ENCODE measurements at places on chromosomes 4 and X.

DNA sequence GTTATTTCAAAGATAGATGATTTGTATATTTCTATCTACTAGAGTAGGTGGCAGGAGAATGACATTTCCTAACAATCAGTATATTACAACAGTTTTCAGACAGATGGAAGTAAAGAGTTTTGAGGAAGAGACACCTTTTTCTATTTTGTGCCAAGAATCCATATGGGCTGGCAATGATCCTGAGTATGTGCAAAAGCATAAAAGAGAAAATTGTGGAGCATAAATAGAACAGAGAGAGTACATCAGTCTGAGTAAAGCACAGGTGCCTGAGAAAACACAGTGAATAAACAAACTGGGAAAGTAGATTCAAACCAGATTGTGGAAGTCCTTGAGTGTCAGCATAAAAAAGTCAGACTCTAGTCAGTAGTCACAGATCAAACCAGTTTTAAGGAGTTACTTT, 96.8 kb upstream of the WDR44 start:
- DNase-seq, result no peak

- no peak for DNase-seq
Observed at GRCh38 chrX:22760513-22761057, 239.2 kb upstream of the DDX53 start.

- no peak for DNase-seq
Observed at GRCh38 chrX:72526534-72527508, 45.8 kb downstream of the HDAC8 start.

- no peak for DNase-seq
Observed at GRCh38 chrX:13485167-13485566, 84.2 kb upstream of the EGFL6 start.

DNA sequence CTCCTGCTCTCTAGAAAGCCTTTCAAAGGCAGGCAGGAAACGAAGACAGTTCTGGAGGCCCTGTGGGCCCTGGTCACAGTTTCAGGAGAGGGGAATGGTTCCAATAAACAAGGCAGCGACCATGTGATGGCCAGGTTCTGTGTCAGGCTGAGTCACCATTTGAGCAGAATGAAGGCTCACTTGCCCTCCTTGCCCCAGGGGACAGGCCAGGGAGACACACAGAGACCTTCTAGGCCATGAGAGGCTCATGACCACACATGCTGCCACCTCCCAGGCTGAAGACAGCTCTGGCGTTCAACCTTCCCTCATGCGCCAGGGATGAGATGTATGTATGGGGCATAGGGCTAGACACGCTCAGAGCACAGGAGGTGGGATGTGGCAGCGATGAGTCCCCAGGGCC, 22.9 kb upstream of the TRIM2 start:
- DNase-seq, result no peak

All from CD4-positive, alpha-beta T cell treated with Interleukin-2 at 100 ng/mL for 4 hours (primary cell).